ENCODE measurements at places on chromosomes 2 and 18.

DNA sequence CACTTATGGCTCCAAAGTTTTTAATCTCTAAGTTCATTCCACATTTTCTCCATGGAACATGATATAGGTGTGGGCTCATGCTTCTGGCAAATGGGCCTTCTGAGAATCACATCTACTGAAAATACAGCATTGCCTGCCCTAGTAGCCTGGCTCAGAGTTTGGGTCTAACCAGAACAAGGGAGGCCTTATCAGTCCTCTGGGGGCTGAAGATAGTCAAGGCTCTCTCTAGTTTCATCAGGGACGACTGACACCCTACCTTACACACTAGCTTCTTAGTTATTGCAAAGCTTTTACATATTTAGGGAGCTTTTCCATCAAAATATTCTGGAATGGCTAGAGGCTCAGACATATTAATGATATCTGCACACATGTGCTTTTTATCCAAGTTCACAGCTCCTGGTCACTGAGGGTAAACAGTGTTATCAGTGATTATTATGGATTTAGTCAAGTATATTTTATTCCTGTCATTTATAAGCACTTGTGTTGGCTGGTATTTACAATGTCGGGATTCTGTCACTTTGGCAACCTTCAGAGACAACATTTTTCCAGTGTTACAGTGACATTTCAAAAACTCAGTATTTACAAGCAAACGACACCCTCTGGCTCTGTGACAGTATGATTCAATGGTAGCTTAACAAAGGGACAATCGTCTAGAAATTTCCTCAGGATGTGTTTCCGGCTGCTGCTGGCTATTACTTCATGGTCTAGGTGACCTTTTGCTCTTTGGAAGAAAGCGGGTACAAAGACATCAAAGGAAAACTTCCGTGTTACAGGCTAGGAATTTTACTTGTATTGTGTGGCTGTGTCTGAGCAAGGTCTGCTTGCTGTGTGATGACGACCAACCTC lies 200.6 kb downstream of the TCF4 start:
- DNase-seq = no peak

GRCh38 chr2:156845806-156846558 lies 409.8 kb downstream of the GPD2 start:
- DNase-seq = no peak

DNA sequence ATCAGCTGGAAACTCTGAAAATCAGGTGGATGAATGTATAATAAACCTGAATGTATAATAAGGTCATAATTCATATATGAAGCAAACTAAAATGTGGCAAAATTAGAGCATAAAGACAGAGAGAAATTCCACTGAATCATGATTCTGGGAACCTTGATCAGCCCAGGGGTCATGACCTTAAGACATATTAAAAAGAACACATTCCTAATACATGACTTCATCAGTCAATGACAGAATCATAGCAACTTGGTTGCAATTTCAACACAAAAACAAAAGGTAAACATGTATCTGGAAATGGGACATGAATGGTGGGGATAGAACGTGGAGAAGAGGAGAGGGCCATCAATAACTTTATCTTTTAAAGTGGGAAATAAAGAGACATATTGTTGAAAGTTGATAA lies 17.6 kb downstream of the AFF3 start:
- no peak for DNase-seq

DNA sequence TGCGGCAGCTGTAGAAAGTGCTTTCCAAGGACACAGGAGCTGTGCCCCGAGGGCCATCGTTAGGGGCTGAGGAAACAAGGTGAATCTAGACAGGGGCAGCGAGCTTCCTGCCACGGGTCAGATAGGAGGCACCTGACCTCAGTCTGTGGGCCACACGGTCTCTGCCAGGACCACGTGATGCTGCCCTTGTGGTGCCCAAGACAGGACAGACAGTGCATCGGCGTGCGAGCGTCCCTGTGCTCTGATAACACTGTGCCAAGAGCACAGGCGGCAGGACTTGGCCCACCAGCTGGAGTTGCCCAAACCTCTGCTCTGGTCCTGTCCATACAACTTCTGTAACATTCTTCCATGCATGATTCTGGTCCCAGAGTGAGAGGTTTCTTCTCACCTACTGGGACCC lies 225.4 kb downstream of the TWIST2 start:
- no peak for DNase-seq

- no peak for DNase-seq
Measured at GRCh38 chr2:96305979-96306308, 598 bp upstream of the SNRNP200 start.

GRCh38 chr2:99509387-99509786 lies 19.6 kb upstream of the REV1 start:
- no peak for DNase-seq

Measured in CD4-positive, alpha-beta memory T cell (primary cell).